SK-N-DZ (cell line): ENCODE measurements at places on chromosomes 11 and 22.

DNA sequence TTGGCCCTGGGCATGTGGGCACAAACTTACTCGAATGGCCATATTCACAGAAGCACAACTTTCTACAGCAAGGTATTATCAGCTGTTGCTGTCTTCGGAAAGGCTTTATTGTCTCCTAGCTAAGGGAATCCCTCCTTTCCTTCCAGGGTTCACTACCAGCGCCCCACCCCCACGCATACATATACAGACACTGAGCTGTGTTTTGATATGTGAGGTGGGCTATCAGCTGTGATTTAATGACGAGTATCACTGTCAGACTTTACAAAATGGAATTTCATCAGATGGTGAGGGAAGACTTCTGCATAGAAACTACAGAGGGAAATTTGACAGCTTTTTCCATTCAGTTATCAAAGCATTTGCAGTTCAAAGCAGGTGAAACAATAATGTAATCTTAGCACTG is 730.2 kb downstream of the NTM start:
- no peak for DNase-seq

DNA sequence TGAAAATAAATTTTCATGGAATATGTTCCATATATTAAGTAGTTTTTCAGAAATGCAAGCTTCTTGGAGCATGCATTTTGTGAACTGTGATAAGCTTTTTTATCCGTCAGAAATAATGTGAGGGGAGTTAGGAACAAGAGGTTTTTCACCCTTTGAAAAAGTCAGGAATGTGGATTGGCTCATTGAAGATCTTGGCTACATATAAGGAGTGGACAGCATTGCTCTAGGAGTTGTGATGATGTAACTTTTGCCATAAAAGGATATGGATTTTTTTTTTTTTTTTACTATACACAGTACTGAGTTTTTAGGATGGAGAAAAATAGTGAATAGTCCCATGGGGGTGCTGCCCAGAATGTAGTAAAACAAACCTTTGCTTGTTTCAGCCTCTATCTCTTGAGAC is 180.2 kb downstream of the NAV2 start:
- no peak for DNase-seq

DNA sequence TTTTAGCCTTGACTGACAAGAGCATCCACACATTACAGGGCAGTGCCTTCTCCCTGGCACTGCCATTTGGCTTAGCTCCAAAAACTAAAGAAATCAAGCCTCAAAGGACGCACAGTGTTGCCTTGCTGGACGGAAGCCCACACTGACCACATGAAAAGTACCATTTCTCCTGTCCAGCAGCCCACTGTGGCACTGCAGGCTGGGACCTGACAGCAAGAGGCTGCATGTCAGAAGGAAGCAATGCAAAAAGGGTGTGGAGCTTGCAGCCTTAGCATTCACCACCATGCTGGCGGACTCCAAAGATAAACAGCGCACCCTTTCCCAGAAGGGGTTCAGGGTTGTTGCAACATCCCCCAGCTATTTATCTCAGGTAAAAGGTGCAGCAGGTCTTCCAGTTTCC is 109.3 kb upstream of the BMAL1 start:
- DNase-seq: no peak

GRCh38 chr11:19648321-19648720 is 64.3 kb upstream of the NAV2 start:
- DNase-seq: no peak

DNA sequence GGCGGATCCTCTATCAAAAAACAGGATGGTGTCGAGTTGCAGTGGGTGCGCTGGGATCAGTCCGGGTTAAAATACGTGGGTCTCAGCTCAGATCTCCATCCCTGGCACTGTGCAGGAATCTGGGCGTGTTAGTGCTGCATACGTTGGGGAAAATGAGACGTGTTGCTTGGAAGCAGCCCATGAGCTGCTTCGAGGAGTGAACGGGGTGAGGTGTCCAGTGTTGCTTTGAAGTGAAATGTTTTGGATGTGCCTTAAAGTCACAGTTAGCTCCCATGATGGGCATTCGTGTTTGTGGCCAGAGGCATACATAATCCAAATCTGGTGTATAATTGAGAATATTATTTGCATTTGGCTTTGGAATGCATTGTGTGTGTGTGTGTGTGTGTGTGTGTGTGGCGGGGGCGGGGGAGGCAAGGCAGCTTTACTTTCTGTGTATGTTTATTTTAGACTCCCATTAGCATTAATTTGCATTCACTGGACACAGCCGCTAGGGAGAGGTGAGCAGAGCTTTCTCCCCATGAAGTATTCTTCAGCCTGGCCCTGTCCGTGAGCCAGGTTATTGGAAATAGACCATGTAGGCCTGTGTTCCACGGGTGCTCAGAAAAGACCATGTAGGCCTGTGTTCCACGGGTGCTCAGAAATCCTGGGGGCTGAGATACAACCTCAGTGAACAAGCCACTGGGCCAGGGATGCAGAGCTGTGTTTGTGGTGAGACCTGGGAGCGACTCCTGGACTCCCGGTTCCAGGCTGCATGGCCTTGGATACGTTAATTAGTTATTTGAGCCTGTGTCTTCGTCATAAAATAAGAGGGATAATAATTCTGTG is 134.6 kb downstream of the ST3GAL4 start:
- DNase-seq: no peak
